HFFc6 (cell line): ENCODE measurements at places on chromosomes 5 and 9.
A peak's percentile ranks its signal among the peaks of the same experiment; 100 is the strongest.

GRCh38 chr5:54764102-54765090 is 221.0 kb downstream of the ESM1 start:
- no peak for DNase-seq

- no peak for DNase-seq
These were observed 115.2 kb upstream of the WWC1 start for GRCh38 chr5:168176251-168176650.

GRCh38 chr5:81708889-81709288 is 42.0 kb downstream of the SSBP2 start:
- no peak for DNase-seq

GRCh38 chr5:76489877-76490688 is 87.0 kb downstream of the IQGAP2 start:
- no peak for DNase-seq

- peak; percentile 40 for DNase-seq
These were observed 97.7 kb downstream of the LHFPL2 start for GRCh38 chr5:78550891-78551290.

- DNase-seq, result peak; percentile 80
These were observed 316.8 kb downstream of the NDUFS4 start for GRCh38 chr5:53877243-53877642.

GRCh38 chr5:107470295-107470582 is 200.5 kb downstream of the EFNA5 start:
- DNase-seq, result no peak

GRCh38 chr5:10036136-10036815 is 213.4 kb downstream of the ATPSCKMT start:
- DNase-seq, result peak; percentile 20

GRCh38 chr9:85041466-85042137 is 372.1 kb downstream of the NTRK2 start:
- DNase-seq, result no peak

DNA sequence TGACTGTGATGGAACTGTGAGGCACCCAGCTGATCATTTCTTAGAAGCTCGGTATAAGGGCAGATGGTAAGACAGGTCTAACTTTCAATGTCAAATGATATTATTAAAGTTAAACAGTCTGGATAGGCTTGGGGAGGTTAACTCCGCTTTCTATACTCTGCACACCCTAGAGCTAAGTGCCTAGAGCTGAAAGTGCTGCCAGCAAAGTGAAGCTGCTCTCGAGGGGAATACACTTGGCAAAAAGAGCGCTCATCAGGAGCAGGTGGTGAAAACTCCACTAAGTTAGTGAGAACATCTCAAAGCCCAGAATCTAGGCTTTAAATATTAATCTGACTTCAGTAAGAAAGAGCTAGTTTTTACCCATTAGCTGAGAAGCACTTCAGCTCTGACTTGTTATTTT is 349.6 kb upstream of the SLC30A5 start:
- DNase-seq, result no peak

DNA sequence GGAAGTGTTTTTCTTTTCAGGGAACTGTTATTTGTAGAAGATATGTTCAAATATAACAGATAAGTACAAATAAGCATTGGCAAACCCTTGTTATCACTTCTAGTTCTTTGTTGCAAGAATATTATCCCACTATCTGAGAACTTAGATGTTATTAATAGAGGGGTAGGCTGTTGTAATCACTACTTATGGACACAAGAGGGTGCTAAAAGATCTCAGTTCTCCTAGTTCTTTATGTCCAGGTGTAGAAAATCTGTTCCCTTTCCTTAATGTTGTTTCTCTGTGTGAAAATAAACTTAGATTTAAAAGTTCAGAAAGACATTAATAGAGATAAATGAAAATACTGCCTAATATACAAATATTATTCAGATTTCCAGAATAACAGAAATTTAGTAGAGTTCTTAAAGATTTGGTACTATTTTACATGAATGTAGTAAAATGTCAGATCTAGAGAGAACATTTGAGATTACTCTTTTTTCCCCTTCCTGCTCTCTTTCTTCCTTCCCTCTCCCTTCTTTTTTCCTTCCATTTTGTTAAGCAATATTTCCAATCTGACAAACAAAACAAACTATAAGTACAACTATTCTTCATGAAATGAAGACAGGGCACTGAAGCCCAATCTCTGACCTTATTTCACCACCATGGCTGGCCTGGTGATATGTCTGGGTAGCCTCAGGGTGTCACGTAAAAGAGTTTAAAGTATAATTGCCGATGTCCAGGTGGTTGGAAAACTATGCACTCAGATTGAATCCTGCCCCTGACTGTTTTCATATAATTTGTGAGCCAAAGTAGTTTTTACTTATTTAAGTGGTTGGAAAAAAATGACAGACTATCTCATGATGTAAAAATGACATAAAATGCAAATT is 43.6 kb upstream of the C5orf46 start:
- DNase-seq, result peak; percentile 15

DNA sequence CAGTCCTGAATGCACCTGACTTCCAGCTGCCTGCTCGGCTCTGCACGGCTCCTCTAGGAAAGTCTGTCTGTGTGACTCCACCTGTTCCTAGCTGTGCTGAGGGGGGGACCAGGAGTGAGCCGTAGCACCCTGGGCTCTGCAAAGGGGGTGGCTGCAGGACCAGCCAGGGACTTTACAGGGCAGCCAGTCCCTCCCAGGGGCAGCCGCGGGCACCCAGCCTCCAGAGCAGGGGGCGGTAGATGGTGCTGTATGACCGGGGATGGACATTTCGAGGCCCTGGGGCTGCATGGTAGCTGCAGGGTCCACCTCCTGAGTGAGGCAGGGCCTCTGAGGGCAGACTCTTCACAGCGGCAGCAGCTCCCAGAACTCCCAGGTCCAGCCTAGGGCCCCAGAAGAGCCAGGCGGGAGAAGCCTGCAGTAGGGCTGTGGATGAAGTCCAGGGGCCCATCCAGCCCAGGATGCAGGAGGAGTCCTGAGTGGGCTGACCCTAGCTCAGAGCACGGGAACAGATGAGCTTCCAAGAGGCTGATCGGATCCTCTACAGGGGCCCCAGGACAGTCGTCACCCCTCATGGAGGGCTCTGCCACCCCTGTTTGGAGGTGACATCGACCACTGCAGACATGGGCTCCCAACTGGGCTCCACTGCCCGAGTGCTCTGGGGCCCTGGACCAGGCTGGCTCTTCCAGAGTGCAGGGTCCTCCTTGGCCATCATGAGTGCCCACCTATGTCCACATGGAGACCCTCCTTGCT is 105.4 kb downstream of the ZNF354C start:
- no peak for DNase-seq

GRCh38 chr5:132260714-132261551 is 3.4 kb downstream of the PDLIM4 start:
- DNase-seq, result peak; percentile 71

DNA sequence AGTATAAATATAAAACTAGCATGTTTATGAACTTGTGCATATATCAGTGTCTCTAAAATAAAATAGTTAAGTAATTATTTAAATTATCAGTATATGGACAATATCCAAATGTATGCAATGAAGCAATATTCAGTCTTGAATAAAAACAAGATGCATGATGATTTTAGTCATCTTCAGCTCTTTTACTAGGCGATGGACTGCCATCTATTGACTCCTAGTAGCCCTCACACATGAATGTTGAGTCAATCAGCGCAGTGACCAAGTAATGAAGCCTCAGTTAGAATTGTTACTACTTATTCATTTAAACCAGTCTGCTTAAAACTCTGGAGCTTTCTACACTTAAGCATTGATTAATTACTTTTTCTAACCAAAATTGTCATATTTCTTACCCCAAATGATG is 92.9 kb upstream of the GRHPR start:
- peak; percentile 10 for DNase-seq

DNA sequence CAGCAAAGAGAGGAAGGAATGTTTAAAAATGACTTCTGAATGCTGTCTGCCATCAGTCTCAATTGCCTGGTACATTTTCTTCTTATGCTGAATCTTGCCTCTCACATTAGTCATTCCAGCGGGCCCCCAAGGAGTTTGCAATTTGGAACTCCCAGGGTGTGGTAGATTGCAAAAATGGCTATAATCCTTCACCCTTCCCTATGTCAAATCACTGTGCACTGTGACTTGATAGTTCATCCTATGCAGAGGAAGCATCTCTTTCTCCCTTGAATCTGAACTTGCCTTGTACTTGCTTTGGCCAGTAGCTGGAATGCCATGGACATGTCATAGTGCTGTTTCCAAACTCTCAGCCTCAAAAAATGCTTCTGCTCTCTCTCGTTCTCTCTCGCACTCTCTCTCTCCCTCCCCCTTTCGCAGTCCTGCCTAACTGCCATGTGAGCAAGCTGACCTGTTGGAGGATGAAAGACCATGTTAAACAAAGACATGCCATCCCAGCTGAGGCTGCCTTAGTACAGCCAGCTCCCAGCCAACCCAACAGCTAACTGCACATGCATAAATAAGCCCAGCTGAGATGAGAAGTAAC is 284.0 kb upstream of the TLE4 start:
- peak; percentile 21 for DNase-seq

DNA sequence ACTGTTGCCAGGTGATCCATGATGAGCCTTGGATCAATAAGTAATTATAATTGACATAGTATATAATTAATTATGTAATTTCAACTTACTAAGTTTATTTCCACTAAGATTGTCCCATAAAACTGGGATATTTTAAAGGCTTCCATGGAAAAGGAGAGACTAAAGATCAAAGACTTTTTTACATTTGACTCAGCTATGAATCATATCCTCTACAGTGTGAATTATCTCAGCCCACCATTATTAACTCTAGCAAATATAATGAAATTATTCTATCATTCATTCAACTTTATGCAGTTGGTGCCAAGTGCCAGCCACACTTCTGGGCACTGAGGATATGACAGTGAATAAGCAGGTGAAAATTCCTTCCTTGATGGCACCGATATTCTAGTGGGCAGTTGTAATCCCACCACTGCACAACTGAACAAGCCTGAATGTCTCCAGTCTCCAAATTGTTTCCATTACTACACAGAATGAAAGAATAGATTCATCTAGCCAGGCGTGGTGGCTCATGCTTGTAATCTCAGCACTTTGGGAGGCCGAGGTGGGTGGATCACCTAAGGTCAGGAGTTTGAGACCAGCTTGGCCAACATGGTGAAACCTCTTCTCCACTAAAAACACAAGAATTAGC is 21.9 kb upstream of the TXN start:
- DNase-seq, result no peak

DNA sequence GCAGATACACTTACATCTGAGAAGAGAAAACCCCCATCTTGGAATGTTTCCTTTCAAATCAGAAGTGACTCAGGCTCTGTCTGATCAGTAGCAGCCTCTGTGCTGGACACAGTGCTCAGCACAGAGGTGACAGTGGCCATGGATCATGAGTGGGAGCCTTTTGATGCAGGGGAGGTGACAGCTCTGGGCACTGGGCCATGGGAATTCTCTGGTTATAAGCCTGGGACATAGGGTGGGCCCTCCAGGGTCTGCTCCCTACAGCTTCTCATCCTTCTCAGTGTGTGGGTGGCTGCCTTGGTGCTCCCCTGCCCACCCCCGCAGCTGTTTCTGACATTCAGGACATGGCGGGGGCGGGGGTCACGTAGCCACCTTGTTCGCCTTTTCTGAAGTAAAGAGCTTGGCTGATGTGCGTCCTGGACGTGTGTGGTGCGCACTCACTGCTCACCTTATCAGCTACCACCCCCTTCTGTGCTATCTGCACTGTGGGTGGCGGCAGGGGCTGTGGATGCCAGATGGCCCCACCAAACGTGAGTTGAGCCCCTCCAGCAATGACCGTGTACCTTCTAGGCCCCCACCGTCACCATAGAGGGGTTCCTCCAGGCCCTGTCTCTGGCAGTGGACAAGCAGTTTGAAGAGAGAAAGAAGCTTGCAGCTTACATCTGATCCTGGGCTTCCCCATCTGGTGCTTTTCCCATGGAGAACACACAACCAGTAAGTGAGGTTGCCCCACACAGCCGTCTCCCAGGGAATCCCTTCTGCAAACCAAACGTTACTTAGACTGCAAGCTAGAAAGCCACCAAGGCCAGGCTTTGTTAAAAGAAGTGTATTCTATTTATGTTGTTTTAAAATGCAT is 24.0 kb downstream of the TRIP13 start:
- no peak for DNase-seq

DNA sequence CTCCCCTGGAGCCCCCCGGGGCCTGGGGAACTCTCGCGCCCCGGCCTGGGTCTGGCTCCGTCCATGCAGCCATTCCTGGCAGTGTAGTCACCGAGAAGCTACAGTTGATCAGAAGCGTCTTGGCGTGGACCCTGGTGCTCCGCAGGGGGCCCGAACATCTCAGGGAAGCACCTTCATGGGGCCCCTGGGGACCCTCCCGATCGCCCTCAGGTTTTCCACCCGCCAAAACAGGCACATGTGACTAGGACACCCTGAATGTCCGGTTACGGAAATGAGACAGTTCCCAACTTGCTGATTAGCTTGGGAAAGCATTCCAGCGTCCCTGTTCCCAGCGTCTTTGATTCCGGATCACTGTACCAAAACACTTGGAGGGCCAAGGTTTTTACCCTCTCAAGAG is 472 bp downstream of the FBXO4 start:
- DNase-seq, result no peak

- DNase-seq, result no peak
These were observed 7.3 kb upstream of the RPS6 start for GRCh38 chr9:19387317-19387716.

DNA sequence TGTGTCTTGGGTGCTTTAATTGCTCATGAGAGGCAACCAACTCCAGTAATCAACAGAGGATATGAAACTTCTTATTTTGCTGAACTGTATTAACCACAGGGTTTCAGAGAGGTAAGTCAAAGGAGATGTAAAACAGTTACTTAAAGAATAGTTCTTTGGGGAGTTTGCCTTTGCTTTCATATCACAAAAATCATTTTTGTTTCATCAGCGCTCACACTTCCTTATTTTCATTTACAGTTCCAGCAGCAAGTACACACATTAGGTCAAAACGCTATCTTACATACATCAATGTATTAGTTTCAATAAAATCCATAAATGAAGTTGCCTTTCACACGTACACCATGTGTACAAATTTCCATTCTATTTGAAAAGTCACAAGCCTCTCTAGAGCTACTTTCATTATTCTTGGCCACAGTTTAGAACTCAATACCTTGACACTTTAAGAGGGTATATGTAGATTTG is 50.1 kb downstream of the ST8SIA4 start:
- no peak for DNase-seq

GRCh38 chr5:458547-459353 is 15.8 kb downstream of the EXOC3 start:
- peak; percentile 50 for DNase-seq
